Cardiac fibroblast (primary cell): ENCODE measurements at places on chromosomes 1 and 21.

DNA sequence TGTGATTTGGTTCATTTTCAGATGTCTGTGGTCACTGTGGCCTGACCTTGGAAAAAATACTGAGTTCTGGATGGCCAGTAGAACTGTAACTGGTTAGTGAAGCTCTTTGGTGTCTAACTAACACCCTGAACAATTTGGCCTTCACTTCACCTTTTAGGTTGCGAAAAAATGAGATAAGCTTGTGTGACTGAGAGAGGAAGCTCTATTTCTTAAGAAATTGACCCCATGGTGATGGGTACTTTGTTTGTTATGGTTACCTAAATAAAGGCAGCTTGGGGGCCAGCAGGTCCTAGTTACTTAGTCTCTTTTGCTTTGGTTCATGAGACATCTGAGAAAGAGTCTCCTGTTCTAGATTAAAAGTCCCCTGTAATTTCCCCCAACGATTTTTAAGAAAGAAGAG, 181.6 kb downstream of the ZNF326 start:
- DNase-seq: peak; percentile 2

GRCh38 chr1:55334160-55334559, 119.0 kb upstream of the USP24 start:
- DNase-seq: peak; percentile 12

DNA sequence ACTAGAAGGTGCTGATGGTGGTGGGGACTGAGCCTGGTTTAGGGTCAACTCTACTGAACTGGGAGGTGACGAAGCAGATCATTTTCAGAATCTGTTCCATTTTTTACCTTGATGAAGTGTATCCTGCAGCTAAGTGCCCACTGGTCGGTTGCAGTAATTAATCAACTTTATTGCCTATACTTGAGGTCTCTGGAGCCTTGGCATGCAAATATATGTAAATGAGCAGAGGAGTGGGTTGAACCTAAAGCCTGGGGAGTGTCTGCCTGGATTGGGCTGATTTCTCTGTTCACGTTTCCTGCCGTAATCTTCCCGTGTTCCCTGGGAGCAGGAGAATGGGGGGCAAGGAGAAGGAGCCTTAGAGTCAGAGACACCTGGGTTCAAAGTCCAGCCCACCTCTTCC, 286.8 kb downstream of the PTPRU start:
- DNase-seq: no peak

- DNase-seq: no peak
These were observed 32.9 kb downstream of the RAB3B start for GRCh38 chr1:51957618-51958017.

DNA sequence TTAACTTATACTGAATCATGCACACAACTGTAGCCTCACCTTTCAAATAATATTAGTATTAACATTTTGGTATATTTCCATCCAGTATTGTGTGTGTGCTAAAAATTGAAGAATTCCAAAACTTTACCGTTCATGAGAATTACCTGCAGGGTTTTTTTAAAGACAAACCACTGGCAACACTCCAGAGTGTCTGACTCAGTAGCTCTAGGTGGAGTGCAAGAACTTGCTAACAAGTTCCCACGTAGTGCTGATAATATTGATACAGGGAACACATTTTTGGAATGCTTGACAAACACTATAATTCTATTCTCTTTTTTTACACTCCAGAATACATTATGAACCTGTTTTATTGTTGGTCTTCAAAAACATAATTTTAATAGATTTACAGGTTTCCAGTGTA, 27.7 kb upstream of the SLC5A9 start:
- no peak for DNase-seq

DNA sequence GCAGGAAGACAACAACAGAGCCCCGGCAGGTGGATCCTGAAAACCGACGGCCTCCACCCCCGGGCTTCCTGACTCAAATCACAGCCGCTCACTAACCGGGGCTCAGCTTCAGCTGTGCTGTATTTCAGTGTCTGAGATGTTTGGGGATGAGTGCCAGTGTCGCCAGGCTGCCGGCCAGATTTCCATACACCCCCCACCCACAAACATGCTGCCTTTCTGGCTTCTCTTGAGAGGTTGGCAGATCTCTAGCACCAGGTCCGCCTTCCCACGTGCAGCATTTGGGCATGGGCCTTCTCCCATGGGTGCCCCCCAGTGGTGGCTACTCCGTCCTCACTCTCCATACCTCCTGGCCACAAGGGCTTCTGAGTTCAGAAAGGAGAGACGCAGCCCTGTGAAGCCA, 34.8 kb downstream of the KCNAB2 start:
- no peak for DNase-seq

DNA sequence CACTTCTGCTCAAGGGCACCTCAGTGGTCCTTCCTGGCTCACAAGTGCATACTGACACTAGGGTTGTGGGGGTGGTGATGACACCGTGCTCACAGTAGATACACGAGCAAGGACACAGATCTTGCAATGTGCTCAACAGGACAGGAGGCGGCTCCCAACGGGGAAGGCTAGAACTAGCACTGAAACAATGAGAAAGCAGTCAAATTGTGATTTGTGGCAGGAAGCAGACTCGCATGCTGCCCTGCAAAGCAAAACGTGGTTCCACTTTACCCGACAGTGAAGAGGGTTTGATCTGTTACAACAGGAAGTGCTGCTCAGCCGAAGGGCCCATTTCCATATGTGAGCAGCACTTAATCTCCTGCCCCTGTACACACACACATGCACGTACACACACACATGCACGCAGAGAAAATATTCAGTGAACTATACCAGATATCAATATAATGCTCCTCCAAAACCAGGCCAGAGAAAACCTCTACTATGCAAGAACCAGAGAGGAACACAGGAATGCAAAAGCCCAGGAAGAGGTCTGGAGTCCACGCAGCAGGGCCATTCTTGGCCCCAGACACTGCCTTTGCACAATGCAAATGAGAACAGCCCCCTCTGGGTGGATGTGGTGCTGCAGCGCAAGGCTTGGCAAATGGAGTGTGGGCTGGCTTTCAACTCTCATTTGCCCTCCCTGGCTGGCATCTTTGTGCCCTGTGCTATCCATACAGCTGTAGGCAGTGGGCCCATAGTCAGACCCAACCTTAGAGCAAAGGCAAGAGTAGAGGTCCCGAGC, 47.1 kb downstream of the KANK4 start:
- no peak for DNase-seq

GRCh38 chr1:230299191-230300006, 126.7 kb downstream of the PGBD5 start:
- DNase-seq: no peak

GRCh38 chr1:7767176-7767575, 3.9 kb upstream of the VAMP3 start:
- DNase-seq: no peak

DNA sequence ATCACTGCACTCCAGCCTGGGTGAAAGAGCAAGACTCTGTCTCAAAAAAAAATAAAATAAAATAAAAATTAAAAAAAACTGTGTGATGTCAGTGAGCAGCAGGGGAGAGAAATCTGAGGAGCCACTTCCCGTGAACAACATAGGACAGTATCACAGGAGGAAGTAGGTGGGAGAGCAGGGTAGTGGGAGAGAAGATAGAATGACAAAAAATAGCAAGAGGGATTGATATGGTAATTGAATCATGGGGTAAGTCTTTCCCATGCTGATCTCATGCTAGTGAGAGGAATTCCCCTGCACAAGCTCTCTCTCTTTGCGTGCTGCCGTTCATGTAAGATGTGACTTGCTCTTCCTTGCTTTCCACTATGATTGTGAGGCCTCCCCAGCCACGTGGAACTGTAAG, 81.6 kb upstream of the PBX1 start:
- DNase-seq: no peak

DNA sequence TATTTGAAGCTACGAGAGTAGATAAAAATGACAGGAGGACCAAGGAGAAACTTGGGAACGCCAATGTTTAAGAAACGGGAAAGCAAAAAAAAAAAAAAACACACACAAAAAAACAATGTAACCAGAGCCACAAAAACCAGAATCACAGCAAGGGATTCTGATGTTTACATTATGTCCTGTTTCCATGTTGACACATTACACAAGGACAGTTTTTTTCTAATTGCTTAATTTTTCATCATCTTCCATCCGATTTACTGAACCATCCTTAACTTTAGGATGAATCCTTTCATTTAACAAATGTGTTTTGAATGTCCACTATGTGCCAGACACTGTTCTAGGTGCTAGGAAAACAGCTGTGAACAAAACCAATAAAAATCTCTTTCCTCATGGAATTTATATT, 1.4 kb upstream of the BCL10 start:
- DNase-seq: no peak

- DNase-seq: no peak
These were observed 8.2 kb upstream of the KCNA3 start for GRCh38 chr1:110682898-110683297.

DNA sequence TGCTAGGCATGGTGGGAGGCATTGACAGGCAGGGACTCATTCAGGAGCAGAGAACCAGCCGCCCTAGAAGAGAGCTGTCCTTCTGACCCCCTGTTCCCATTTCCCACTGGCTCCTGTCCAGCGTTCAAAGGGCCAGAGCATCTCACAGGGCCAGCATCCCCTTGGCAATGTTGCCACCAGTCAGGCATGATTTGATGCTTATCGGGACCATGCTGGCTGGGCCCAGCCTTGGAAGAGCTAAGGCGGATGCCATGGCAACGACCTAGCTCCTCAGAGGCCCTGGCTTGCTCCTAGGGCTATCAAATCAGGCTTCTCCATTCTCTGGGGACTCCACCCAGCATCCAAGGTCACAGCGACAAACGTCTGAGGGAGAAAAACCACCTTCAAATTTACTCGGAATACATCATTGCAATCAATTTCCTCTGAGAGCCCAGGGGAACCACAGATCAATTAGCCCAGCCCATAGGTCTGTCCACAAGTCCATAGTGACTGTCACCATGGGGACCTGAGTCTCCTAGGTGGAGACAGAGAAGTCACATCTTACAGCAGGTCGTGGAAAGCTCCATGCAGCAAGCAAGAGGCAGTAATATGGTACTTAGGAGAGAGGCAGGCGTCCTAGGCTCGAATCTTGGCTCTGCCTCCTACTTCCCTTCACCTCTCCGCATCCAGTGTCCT, 14.1 kb upstream of the VWA5B1 start:
- DNase-seq: no peak

DNA sequence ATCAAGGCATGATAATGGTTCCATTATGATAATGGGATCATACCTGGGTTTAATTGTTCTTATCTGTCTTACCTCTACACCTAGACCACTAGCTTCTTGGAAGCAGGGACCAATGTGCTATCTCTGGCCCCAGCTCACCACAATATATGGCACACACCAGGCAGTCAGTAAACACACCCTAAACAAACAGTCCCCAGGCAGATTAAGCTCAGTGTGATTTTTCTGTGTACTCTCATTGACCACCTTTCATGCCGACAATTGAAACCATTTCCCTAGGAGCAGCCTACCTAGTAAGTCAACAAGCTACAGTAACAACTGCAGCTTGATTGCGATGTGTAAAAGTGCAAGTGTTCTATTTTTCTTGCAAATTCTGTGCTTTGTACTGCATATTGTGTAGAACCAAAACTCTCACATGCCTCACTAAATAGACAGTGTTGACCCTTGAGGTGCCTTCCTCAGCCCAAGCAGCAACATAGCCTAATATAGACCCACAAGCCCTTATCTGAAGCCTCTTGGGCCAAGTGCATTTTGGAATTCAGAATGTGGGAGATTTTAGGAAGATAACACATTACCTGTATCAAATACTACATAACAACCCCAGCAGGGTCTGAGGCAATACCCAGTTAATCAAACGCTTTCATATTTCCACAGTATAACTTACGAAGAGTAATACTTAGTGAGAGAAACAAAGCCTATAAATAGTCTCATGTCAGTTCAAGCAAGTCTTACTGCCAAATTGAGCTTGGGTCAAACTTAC, 32.0 kb downstream of the INPP5B start:
- no peak for DNase-seq

DNA sequence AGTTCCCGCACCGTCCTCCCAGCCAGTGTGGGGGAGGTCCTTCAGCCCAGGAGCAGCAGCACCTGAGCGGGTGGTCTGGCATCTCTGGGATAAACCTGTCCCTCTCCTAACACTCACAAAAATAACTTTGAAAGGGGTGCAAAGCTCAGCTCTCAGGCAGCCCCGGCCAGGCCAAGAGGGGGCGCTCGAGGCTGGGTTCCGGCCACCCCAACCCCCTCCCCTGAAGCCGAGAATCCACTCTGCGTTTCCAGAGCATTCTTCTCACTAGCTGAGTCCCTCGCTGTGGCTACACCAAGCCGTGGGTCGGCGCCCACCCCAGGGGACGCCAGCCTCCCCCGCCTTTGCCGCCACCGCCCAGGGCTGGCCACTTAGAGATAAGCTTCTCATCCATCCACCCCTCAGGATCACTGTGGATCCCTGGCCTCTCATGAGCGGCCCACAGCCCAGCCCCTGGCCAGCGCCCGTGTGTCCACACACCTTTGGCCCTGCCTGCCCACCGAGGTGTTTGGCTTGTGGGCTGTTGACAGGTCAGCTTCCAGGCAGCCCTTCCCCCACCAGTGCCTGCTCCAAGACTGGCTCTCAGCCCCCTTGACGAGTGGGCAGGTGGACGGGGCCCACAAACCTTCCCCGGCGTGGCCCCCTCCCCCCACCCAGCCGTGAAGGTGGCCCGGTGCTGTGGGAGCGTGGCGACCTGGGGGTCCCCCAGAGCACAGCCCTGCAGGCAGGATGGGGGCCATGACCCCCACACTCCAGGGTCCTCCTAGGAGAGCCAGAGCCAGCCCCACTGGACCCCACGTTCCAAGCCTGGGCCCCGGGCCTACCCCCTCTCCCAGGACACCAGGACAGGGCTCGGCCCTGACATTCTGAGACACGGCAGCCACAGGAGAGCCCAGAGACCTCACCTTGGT, 1.9 kb downstream of the FTCD start:
- DNase-seq: peak; percentile 66

DNA sequence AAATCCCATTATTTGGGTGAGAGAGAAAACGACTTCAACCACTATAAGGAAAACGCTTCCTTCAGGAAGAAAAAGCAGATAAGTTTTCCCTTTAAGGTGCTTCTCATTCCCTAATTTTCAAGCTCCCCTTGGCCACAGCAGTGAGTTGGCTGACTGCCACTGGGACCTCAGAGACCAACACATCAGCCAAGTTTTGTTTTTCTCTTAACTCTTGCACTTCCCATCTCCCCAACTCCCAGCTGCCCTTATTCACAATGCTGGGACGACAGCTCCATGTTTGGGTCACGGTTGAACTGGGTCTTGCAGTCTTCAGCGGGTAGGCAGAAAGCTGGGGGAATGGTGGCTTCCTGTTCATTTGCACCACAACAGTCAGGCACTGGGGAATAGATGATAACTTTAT, 18.9 kb downstream of the SGIP1 start:
- DNase-seq: peak; percentile 43

- no peak for DNase-seq
These were observed 42.4 kb downstream of the ABL2 start for GRCh38 chr1:179187043-179187442.

- DNase-seq: no peak
These were observed 124.2 kb downstream of the LHX8 start for GRCh38 chr1:75258351-75258750.

- peak; percentile 46 for DNase-seq
These were observed 136.6 kb upstream of the GFI1 start for GRCh38 chr1:92623187-92623778.

- no peak for DNase-seq
These were observed 2.3 kb upstream of the ADARB1 start for GRCh38 chr21:45071874-45072737.
